ENCODE measurements at places on chromosomes 3 and 15. TPM values are rescaled to one million over a fixed set of nuclear protein-coding genes. Genes with fewer than 3 reads are reported as not detected.

IQCF5 gene
- polyA plus RNA-seq = not detected

ACKR4 gene
- 1.8 TPM for polyA plus RNA-seq

SEMA3F gene
- 82.6 TPM for polyA plus RNA-seq

CGNL1 gene
- polyA plus RNA-seq = 59.7 TPM

PEX5L gene
- polyA plus RNA-seq = 0.57 TPM

Data from left renal cortex interstitium (tissue), 4 donors.